ENCODE measurements at places on chromosomes 6 and 20. TPM values are rescaled to one million over a fixed set of nuclear protein-coding genes. Genes with fewer than 3 reads are reported as not detected.

The SLPI gene
- total RNA-seq: not detected

The FGD2 gene
- 1.3 TPM for total RNA-seq

The METTL24 gene
- total RNA-seq: 0.35 TPM

The LTA gene
- 839 TPM for total RNA-seq

The PRDM13 gene
- total RNA-seq: not detected

The SLC25A27 gene
- 0.85 TPM for total RNA-seq

The SLC13A3 gene
- 0.11 TPM for total RNA-seq

Data from CD8-positive, alpha-beta memory T cell (primary cell).